ENCODE measurements at places on chromosomes 13 and 19.
A peak's percentile ranks its signal among the peaks of the same experiment; 100 is the strongest.

DNA sequence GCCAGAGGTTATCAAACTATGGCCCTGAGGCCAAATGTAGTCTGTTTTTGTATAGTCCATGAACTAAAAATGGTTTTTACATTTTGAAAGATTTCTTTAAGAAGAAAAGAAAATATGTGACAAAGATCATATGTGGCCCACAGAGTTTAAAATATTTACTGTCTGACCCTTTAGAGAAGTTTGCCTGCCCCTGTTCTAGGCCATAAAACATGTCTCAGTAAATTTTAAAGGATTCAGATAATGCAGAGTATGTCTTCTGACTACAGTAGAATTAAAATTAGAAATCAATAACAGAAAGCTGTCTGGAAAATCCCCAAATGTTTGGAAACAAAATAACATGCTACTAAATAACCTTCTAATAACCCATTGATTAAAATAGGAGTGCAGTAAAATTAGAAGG lies 86.3 kb downstream of the KCNRG start:
- DNase-seq: no peak

DNA sequence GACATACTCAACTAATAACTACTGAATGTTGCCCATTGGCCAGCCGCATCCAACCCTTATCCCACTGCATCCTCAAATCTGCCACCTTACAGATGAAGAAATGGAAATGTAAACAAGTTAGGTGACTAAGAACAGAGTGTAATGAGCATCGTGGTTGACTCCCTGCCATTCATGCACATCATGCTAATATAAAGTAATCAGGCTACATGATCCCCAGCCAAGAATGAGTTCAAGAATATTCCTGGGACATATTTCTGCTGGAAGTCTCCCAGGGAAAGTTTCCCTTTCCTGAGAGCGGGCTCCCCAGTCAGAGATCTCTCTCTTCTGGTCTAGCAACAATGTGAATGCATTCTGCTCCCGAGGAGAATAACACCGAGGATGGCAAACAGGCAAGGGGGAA lies 55.9 kb upstream of the SERP2 start:
- peak; percentile 66 for DNase-seq

GRCh38 chr19:28632371-28633080 lies 580.4 kb downstream of the UQCRFS1 start:
- no peak for DNase-seq

DNA sequence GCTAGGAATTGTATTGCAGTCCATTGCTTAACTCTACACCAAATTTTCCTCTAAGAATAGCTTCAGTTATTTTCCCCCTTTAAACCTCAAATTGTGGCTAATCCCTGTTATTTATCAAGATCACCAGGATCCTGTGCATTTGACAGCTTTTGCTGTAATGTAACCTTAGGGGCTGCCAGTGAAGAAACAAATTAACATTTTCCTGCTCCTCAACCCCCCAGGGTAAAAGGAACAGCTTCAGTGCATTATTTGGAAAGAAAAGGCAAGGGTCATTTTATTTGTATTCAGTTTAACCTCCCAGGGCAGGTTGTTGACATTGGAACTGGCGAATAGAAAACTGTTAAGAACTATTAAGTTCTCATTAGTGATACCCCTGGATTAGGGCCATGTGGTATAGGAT lies 57.0 kb downstream of the PCDH20 start:
- DNase-seq: no peak

GRCh38 chr19:19477705-19478383 lies 37.5 kb downstream of the TSSK6 start:
- no peak for DNase-seq

DNA sequence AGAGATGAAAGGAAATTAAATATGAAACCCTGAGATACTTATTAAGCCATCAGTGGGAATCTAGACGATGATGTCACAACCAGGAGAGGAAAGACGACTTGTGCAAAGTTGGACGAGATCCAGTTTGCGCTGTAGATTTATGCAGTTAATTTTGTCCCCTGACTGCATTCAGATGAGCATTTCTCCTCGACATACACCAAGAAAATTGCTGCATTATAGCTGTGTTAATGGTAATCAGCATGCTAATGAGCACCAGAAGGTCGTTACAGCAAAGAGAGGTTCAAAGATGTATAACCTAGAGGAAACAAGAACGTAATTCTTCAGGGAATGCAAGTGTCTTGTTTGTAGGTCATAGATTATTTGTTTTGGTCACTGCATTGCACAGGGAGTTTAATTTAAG lies 371.7 kb downstream of the RBM26 start:
- DNase-seq: no peak

- no peak for DNase-seq
These were observed 80.4 kb upstream of the SPATA13 start for GRCh38 chr13:24080134-24080533.

- peak; percentile 55 for DNase-seq
These were observed 2.9 kb upstream of the ZNF304 start for GRCh38 chr19:57348136-57348535.

- no peak for DNase-seq
These were observed 24.9 kb upstream of the TPM4 start for GRCh38 chr19:16051254-16052025.

DNA sequence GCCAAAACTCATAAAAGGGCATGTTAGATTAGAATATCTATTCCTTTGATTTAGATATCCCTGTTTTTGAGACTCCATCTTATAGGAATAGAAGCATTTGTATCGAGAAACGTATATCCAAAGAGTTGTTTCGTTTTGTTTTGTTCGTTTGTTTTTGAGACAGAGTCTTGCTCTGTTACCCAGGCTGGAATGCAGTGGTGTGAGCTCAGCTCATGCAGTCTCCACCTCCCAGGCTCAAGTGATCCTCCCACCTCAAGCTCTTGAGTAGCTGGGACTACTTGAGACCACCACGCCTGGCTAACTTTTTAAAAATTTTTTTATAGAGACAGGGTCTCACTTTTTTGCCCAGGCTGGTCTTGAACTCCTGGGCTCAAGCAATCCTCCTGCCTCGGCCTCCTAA lies 26.6 kb upstream of the ZMYM5 start:
- DNase-seq: no peak
